AG09309 (cell line): ENCODE measurements at places on chromosomes 4 and X.

DNA sequence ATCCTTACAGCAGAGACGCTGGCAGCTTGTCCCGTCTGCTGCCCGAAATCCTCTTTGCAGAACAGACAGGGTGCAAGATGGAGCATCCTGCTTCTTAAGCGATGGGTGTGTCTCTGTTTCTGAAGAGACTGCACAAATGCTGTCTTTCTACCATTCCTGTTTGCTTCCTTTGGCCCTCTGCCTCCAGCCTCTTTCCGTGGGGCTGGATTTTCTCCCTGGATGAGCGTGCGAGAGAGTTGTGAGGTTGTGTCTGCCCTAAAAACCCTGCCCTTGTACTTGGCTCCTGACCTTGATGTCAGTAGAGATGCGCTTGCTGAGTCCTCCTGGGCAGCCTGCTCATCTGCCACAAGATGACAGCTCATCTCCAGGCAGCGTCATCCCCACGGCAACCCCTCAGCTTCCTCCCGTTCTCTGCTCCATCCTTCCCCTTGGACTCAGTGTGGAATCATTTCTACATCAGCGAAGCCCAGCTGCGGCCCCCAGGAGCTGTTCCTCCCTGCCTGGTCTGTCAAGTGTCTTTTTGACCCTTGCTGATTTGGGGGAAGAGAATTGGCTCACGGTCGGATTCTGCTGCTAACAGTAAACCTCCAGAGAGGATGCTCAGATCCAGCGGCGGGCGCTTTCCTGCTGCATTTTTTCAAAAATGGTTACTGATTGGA, 246.2 kb downstream of the ASMT start:
- DNase-seq: no peak

GRCh38 chrX:8749697-8750096, 17.8 kb upstream of the ANOS1 start:
- no peak for DNase-seq

DNA sequence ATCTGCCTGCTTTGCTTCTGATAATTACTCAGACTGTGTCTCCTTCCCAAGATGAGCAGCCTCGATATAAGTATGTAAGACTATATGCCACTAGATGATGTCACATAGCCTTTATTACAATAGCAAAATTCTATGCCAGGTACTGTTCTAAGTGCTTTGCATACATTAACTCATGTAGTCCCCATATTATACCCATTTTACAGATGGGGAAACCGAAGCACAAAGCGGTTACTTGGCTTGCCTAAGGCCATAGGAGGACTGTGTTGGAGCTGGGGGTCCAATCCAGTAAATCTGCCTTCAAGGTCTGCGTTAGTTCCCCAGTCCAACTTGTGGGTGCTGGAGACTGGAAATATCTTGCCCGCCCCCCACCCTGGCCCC, 826 bp upstream of the SCML1 start:
- DNase-seq: no peak

DNA sequence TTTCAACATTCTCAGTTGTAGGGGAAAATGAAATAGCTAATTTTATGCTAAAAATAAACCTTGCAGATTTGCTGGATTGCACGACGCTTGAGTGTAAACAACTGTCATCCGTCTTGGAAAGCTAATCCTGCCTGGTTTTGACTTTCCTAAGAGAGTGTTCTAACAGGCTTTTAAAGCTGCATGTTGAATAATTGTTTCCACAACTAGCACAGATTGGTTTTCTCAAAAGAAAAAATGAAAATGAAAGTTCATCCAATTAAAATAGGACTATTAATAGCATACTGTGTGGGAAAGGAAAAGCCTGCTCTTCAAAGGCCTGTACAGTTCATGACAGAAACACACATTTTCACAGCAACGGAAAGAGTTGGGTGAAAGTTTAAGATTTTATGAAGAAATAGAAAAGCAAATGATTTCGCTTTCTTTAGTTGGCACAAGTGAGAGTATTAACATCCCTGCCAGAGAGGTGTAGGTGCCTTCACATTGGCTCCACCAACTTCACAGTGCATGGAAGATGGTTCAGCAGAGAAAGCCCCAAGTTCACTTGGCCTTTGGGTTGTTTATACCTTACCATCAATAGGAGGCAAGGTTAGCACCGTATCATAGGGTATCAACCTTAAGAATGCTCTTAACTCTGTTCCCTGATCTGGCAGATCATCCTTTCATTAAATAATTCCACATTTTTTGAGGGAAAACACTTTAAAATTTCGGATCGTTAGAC, 140.0 kb upstream of the GUCY1A1 start:
- DNase-seq: no peak

DNA sequence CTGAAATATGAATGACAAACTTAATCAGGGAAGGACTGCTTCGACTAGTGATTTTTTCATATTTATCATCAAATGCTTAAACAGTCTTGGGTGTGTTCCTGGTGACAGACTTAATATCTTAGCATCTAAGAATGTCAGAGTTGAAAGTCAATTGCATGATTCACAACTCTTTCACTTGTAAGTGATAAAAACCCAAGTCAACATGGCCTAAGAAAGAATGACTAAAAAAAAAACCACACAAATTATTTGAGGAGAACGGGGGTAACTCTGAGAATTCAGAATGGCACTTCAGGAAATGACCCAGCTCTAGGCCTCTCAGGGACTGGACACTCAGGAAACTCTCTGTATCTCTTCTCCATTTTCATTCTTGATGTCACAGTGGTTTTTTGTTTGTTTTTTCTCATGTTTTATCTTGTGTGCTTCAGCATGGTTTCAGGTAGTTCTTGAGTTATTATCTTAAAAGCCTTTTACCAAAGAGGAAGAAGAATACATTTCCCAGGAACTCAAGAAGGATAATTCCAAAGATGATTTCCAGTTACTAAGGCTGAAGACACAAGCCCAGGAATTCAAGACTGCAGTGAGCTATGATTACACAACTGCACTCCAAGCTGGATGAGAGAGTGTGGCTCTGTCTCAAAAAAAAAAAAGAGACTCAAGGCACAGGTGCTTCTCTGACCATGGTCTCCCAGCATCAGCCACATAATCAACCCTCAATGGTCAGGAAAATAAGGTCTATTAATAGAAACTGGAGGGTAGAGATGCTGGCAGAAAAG, 1697.8 kb upstream of the IGFBP7 start:
- DNase-seq: no peak

GRCh38 chr4:34046580-34046979, 2197.7 kb downstream of the ARAP2 start:
- peak; percentile 27 for DNase-seq

DNA sequence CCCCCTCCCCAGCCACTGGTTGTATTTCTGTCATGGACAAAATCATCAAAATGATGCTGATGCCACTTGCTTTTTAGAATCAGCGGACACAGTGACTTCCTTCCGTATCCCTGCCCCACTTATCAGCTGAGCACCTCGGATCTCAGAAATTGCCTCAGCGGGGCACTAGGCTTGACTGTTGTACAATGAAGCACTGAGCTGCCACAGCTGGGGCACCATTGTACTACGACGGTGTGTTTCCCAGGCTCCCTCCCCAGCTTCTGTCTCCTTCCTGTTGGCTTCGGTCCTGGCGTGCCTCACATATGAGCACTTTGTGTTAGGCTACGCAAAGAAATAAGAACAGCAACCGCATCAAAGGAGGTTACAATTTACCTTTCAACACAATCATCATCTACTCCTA, 82.4 kb downstream of the F11 start:
- DNase-seq: no peak

DNA sequence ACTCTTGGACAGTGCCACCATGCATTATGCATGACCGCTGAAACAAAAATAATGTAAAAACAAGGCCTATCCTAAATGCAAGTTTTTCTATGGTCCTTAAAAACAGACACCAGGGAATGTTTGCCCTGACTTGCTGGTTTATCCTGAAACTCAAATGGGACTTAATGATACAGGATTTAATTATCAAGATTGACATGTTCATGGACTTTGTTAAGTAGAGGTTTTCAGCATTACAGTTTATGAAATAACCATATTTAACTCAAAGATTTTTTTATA, 1.3 kb downstream of the NFKB1 start:
- no peak for DNase-seq

GRCh38 chrX:2572740-2573139, 72.0 kb upstream of the DHRSX start:
- DNase-seq: no peak

DNA sequence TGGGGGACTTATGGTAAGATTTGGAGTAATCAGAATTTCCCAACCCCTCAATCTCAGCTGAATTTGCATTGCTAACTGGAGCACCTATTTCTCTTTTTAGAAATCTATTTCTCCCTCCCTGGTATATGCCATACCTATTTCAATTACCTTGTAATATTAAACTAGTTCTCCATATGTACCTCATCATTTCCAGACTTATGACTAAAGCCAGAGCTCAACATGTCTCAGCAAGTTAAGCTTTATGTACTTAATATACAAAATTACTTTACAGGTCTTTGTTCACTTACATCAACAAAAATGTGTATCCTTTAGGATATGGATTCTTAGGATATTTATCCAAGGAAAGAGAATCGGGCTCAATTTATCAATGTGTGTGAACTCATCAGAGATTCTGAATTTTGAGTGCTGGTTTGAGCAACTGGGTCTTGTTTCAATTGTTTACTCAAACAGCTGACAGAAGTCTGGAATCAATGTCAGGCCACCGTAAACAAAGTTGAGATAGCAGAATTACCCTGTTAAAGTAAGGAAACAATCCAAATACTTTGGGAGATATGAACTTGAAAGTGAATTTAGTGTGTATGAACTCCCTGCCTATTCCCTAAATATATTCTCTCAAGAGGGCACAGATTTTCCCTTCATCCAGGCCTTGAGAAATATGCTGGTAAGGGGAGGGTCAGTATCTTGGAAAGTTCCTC, 199.6 kb downstream of the VEGFC start:
- DNase-seq: no peak

GRCh38 chrX:154116426-154117211, 19.1 kb upstream of the MECP2 start:
- no peak for DNase-seq

DNA sequence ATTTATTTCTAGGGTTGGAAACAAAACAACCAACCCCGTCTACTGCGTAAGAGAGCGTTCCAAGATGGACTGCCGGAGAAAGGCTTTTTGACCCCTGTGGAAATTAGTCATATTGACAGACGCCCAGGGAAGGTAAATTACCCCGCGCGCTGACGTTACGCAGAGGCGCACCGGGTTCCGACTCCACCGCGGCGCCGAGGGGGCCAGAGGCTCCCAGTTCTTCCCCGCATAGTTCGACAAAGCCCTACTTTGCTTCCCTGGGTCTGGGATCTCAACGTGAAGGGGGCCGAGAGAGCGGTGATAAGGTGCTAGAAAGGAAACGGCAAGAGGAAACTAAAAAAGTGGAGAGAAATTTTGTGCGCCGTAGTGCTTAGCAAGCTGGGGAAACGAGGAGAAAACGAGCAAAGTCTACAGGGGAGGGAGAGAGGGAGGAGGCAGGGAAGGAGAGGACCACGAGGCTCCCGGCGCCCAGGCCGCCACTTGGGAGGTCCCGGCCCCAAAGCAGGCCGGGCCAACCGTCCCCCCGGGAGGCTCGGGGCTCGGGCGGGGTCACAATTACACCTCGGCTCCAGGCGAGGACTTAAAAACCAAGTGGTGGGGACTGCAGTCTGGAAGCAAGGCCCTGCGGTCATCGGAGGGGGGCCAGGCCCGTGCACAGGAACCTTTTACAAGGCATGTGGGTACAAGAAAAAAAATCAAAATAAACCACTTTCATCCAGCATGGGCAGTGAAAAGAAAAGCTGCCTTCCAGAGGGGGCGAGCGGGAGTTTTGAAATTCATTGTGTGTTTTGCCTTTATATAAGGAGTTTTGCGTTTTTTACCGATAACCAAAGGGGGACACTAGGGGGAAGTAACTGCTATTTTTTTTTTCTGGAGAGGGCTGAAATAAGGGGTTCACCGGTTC, 13.2 kb downstream of the HAND2 start:
- DNase-seq: no peak

DNA sequence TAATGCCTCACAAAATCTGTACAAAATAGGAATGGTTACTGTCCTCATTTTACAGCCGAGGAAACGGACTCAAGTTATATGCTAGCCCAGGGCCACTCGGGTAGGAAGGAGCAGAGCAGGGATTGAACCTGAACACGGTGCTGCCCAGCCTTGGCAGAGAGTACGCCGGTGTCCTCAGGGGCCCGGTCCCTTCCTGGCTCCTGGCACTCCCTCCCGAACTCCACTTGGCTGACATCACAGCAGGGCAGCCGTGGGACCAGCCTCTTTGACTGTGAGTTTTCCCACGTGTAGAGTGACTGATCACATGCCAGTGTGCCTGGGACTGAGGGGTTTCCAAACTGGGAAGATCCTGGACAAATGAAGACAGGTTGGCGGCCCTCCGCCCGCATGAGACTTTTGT, 23.7 kb downstream of the MAN2B2 start:
- no peak for DNase-seq

GRCh38 chrX:45745479-45745878, 544.8 kb upstream of the DIPK2B start:
- DNase-seq: no peak

DNA sequence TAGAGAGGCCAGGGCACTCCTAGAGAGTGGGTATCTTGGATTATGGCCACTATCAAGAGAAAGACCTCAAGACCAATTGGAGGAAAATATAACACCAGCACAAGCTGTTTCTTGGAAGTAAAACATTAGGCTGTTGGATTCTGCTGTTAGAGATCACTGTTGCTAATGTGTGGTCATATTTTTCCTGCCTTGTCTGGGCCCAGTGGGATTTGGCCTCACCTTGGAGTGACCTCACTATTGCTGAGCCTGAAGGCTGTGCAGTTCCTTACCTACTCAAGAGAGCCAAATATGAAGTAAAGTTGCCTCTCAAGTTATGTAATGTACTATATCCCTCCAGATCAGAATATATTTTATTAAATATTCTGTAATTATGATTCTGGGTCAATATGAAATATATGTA, 355.4 kb upstream of the CTSO start:
- no peak for DNase-seq

- DNase-seq: no peak
Observed at GRCh38 chr4:112284662-112285411, 867 bp downstream of the TIFA start.

DNA sequence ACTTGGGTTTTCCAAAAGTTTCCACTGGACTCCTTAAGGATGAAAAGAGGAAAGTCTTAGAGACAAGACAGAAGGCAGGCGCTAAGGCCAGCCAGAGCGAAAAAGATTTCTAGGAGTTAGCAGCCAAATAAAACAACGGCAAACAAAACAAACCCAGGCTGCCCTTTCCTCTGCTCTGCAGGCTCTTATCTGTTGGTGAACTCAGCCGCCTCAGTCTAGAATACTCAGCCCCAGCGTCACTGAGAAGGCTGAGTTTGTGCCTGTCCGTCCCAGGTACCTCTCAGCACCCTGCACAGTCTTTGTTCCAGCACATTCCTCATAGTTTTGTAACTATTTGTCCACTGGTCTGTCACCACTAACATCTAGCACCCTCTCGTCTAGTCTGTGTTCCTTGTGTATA, 75.6 kb upstream of the FAM9C start:
- DNase-seq: no peak

GRCh38 chr4:57291911-57292310, 181.7 kb upstream of the IGFBP7 start:
- DNase-seq: no peak

GRCh38 chrX:39811376-39811775, 286.4 kb downstream of the BCOR start:
- DNase-seq: no peak
